ENCODE measurements at places on chromosomes 5 and 9.

GRCh38 chr5:61332358-61332749, 296 bp downstream of the ZSWIM6 start:
- no peak for DNase-seq

DNA sequence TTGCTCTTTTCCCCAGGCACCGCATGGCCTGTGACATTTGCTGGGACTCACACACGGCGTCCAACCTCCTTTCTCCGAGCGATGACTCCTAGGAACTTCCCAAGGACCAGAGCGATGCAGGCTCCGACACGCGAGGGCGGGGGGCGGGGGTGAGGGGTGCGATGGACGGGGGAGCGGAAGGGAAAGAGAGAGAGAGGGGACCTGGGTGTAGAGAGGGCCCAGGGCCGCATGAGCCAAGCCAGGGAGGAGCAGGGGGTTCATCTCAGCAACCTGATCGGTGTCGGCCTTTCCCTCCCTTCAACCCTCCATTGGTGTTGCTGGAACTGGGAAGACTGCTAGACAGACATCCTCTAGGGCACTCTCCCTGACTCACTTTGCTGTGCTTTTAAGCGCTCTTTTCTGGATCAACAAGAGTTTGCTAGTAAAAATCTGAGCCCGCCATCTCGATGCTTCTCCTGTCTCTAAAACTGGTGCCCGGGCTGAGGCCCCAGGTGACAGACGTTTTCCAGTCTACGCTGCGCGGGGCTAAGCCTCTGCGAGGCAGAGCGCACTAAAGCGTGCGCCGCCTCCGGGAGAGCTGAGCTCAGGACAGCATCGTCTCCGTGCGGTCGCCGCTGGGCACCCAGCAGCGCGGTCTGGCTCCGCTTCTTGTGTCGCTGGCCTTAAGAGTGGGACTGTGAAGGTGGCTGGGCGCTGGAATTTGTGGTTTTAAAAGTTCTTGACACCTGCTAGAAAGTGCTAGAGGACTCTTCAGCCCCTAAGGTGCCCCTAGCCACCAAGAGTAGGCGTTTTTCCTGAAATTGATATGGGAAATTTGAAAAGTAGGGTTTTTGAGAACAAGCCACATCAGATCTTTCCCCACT, 1.0 kb upstream of the TSLP start:
- DNase-seq, result no peak

DNA sequence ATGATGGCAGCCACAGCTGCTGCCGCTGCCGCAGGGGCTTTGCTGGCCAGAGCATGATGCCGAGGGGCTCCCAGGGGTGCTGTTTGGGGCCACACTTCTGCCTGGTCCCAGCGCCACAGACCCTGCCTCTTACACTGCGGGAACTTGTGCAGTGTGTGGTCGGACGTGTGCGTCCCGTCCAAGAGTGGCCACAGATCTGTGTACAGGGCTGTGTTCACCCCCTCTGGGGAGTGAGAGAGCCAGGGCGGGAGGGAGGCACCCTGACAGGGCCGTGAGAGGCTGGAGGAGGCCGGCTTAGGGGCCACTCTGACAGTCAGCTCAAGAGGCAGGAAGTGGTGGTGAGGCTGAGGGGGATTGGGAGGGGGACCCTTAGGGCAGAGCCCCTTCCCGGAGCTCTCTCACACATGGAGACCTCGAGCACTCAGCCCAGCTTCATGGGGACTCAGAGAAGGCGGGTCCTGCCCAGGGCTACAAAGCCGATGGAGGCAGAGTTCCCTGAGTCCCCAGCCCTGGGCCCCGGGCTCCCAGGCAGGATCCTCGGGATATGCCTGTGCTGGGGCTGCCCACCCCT, 13.1 kb upstream of the CARD19 start:
- DNase-seq, result no peak

- no peak for DNase-seq
Measured at GRCh38 chr5:1753490-1753889, 46.1 kb downstream of the MRPL36 start.
